Stimulated activated CD8-positive, alpha-beta memory T cell treated with anti-CD3 and anti-CD28 coated beads, Interleukin-15, amount 100 ng/mL, for 24 hours (primary cell): ENCODE measurements at places on chromosomes 3 and 15.

DNA sequence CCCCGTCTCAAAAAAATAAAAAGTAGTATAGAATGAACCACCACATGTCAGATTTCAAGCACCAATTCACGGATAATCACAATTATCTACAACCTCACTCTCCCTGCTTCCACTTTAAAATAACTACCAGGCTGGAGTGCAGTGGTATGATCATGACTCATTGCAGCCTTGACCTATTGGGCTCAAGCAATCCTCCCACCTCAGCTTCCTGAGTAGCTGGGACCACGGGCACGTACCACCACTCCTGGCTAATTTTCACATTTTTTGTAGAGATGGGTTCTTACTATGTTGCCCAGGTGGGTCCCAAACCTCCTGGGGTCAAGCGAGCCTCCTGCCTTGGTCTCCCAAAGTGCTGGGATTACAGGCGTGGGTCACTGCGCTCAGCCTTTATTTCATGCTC, 38.1 kb upstream of the LDHAL6B start:
- no peak for DNase-seq

- DNase-seq = no peak
These were observed 48.0 kb downstream of the PTH1R start for GRCh38 chr3:46925585-46925934.

GRCh38 chr3:43792904-43793303, 102.2 kb downstream of the ABHD5 start:
- DNase-seq = no peak

GRCh38 chr3:147713234-147714133, 304.3 kb downstream of the ZIC1 start:
- no peak for DNase-seq

DNA sequence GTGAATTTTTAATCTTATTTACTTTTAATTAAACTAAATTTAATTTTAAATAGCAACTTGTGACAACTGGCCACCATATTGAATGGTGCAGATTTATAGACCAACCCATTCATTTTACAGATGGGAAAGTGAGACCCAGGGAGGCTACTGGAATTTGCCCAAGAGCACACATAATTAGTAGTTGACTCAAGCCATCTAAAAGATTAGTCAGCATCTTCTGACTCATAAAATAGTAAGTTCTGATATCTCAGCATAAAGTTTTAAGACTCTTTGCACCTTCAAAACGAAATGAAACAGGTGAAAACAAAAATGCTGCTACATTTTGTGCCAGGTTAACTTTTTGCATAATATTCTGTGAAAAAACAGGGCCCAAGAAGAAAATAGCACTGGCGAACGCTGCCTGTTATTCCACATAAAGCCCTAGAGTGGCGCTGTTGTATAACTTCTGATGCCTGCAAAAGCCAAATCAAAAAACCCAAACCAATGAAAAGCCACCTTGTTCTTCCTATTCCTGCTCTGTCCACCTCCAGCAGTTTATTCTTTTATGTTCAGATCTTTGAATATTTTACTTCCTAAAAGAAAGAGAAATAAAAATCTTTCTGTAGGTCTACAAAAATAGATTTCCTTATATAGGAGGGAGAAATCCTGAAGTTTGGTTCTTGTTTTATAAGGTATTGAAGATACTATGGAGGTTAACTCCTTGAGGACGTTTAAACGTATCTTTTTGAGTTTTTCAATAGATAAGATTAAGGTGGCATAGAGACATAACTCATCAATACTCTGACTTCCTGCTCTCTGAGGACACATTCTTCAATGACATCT, 62.8 kb downstream of the OTOL1 start:
- no peak for DNase-seq

- no peak for DNase-seq
These were observed 489.2 kb upstream of the CNTN4 start for GRCh38 chr3:1609416-1609815.

DNA sequence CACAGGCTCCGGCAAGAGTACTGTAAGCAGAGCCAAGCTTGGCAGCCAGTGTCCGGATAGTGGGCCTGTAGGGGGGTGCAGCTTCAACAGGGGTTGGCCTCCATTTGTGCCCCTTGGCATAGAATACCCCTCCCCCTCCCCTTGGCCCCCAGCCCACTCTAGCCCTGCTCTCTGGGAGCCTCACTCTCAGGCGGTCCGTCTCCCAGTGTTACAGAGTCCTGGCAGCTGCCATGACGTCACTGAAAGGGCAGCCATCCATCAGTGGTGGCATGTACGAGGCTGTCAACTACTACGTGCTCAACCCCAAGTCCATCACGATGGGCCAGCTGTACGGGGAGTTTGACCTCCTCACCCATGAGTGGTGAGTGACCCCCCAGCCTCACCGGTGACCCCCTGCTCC, 50.4 kb downstream of the DNAH1 start:
- DNase-seq = no peak

- no peak for DNase-seq
These were observed 4.9 kb downstream of the OGG1 start for GRCh38 chr3:9754678-9755077.

DNA sequence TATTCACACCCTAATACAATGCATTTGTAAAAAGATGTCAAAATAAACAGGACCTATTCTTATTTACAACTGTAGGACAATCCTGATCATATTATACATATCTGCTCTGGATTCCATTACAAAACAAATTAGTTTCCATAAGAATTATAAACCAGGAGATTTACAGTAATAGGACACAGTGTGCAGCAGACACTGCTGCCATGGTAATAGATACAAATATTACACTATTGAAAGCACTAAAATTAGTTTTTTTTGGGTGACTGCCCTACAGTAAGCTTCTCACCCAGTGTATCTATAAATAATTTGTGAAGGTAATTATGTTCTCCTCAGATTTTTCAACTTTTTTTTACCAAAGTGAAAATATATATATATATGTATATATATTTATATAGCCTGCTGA, 47.9 kb downstream of the USF3 start:
- no peak for DNase-seq

GRCh38 chr3:27779176-27779575, 57.1 kb upstream of the EOMES start:
- DNase-seq = no peak

- no peak for DNase-seq
These were observed 570.4 kb upstream of the TGFBR2 start for GRCh38 chr3:30035935-30036567.

DNA sequence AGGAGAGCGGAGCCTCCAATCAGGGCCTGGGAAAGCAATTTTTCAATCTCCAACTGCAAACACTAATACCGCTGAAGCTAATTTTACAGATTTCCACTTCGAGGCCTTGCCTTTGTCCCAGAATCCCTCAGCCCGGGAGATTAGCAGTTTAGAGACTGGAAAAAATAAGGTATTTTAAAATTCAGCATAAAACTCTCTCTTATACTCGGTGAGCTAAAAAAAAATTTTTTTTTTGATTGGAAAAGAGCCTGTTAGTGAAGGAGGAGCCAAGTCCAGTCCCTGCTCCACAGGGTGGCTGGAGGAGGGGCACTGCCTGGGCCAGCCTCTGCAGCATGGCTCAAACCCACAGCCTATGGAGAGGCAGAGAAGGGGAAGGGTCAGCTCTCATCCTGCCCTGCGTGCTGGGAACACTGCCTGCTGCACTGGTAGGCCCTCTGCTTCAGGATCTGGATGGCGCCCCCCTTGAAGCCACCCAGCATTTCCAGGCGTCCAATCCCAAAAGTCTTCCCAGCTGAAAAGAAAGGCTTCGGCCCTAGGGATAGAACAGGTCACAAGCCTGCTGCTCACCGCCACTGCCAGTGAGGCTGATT, 48.9 kb downstream of the CACNA2D2 start:
- DNase-seq = no peak

GRCh38 chr3:172595664-172596393, 72.6 kb upstream of the TNFSF10 start:
- DNase-seq = no peak

DNA sequence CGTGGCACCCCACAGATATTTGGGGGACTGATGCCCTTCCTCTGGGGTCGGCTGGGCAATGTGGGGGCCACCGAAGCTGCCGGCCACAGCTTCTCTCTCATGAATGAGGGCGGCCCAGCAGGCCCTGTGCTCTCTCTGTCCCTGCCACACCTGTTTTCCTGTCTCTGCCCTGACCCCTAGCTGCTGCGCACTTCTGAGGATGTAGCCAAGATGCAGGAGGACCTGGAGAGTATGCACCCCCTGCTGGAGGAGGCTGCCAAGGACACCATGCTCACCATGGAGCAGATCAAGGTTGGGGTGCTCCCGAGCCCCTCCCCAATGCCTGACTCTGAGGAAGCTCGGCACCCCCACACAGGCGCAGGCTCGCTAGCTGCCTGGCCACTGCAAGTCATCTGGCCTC, 59.7 kb downstream of the SEMA3G start:
- no peak for DNase-seq

DNA sequence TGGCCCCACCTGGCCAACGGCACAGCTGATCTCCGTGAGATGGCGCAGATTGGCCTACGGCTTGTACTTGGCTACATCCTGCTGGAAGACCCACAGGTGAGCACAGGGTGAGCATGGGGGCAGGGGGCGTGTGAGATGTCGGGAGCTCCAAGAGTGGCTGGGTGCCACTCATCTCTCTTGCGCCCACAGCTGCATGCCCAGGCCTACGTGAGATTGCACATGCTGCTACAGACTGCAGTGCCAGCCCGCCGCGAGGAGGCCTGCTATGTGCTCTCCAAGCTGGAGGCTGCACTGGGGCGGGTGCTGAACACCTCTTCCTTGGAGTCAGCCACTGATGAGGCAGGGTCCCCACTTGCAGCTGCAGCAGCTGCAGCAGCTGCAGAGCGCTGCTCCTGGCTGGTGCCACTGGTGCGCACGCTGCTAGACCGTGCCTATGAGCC, 22.3 kb downstream of the NBEAL2 start:
- DNase-seq = no peak

- DNase-seq = no peak
These were observed 374.5 kb upstream of the PROK2 start for GRCh38 chr3:72159487-72159886.

- DNase-seq = peak; percentile 25
These were observed at the start of gene HMG20A for GRCh38 chr15:77420610-77421369. Gene HMG20A (plus strand): TSS chr15:77420888. CDS start chr15:77458408, 37,520 bp downstream.

GRCh38 chr3:141485641-141486495, 959 bp upstream of the RASA2 start:
- DNase-seq = no peak

GRCh38 chr3:86269364-86270155, 721.4 kb downstream of the VGLL3 start:
- no peak for DNase-seq

- DNase-seq = no peak
These were observed 56.0 kb downstream of the RAB11A start for GRCh38 chr15:65925338-65925737.

GRCh38 chr15:69980341-69981059, 117.2 kb downstream of the TLE3 start:
- no peak for DNase-seq

DNA sequence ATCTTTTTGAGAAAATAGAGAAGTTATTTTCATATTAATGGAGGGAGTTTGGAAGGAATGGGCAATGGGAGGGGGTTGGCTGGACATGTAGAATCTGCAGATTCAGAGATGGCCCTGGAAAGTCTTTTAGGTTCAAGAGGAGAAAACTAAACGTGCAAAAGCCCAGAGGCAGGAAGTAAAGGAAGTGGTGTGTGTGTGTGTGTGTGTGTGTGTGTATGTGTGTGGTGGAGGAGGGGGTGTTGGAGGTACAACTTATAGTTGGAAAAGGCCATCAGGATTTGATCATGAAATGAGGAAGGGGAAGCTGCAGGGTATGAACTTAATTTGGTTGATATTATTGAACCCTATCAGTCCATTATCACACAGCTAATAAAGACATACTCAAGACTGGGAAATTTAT, 5.6 kb upstream of the LPP start:
- no peak for DNase-seq

- no peak for DNase-seq
These were observed 253.6 kb downstream of the C3orf38 start for GRCh38 chr3:88403319-88403718.

DNA sequence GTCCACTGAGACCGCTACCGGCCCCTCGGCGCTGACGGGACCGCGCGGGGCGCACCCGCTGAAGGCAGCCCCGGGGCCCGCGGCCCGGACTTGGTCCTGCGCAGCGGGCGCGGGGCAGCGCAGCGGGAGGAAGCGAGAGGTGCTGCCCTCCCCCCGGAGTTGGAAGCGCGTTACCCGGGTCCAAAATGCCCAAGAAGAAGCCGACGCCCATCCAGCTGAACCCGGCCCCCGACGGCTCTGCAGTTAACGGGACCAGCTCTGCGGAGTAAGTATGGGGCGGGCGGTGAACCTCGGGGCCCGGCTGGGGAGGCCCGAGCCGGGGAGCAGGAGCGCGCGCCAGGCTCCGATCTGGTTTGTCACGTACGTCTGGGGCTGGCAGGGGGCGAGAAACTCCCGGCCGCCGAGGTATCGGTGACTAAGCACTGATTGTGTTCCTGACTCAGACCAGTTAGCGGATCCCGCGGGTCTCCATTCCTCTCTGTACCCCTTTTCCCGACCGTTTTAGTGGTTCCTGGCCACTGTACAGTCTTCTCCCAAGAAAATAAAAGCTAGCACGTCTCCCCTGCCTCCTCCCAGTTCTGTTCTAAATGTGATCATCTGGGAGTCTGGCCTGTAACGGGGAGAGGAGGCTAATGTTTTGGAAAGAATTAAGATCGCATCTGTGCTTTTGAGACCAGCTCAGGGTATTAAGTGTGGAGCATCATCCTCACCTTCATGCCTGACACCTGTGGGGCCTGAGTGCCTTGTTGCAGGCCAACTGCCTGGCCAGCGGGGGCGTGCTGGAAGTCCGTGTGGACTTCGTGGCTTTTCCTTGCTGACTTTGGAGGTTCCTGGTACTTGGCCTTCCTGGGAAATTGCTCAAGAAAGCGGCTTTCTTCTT, 691 bp downstream of the MAP2K1 start:
- peak; percentile 52 for DNase-seq

DNA sequence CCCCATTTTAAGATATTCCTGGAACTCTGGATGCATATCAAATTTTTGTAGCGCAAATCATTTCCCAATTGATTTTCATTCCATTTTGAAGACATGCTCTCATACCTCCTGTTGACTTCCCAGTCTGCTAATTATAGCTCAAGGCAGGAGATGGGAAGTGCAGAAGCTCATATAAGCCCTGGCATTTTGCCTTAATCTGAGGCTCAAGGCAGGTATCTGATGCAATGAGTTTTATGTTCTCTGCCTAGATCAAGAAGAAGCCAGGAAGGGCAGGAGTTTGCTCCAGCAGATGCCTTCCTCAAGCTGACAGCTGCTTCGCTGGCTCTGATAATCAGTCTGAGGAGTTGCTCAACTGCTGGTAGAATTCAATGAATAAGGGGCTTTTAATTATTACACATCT, 65.6 kb upstream of the NEDD4 start:
- no peak for DNase-seq
